ENCODE measurements at places on chromosomes 2 and 18.

GRCh38 chr2:197278799-197279763, 31.5 kb downstream of the ANKRD44 start:
- DNase-seq: no peak

DNA sequence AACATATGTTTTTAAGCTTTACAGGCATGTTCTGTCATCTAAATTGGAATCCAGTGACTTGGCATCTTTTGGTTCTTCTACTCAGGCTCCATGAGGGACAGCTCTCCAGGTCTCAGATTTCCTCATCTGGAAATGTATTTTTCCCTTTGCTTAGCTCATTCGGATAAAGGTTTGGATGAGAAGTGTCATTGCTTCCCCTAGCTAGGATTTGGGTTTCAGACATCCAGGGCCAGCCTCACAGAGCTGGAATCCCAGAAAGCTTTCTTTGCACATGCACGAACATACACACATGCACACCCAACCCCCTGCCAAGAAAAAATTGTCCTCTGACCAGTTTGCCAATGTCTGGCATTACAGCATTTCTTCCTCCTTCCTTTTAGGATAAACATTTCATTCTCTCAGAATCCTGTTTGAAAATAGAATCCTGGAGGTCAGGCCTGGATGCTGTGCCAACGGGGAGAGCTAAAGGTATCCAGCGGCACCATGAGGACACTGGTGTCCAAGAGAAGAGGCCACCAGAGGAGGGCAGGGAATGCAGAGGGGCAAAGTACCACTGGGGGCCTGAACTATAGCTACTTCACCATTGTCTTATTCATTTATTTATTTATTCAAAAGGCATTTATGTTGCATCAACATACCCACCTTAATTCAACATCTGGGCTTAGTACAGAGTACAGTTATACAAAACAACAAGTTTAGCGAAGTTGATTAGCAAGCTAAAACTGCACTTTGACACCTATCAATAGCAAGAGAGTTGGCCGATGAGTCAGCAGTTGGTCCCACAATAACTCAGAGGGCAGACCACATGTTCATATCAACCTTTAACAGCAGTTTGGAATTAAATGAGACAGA, 97.9 kb upstream of the ATL2 start:
- no peak for DNase-seq

GRCh38 chr2:153106802-153107477, 371.6 kb downstream of the RPRM start:
- no peak for DNase-seq

GRCh38 chr2:171316220-171316619, 117.6 kb downstream of the METTL8 start:
- DNase-seq: no peak

- no peak for DNase-seq
Measured at GRCh38 chr2:42819160-42819559, 26.8 kb upstream of the HAAO start.

- no peak for DNase-seq
Measured at GRCh38 chr2:135963841-135964240, 21.6 kb downstream of the DARS1 start.

DNA sequence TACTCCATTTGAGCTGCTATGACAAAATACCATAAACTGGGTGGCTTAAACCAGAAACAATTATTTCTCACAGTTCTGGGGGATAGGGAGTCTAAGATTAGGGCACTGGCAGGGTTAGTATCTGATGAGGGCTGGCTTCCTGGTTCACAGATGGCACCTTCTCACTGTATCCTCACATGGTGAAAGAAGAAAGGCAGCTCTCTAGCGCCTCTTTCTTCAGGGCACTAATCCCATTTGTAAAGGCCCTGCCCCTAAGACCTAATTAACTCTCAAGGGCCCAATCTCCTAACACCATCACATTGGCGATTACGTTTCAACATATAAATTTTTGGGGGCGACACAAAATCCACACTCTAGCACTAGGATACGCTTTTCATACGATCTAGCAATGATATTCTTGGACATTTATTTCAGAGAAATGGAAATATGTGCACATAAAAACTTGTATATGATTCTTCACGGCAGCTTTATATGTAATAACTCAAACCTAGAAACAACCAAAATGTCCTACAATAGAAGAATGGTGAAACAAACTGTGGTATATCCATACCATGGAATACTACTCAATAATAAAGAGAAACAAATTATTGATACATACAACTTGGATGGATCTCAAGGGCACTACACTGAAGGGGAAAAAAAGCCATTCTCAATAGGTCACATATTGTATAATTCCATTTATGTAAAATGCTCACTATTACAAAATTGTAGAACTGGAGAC, 111.0 kb downstream of the BCL2L11 start:
- DNase-seq: peak; percentile 10

GRCh38 chr18:58051765-58052460, 7.9 kb downstream of the NEDD4L start:
- peak; percentile 24 for DNase-seq

GRCh38 chr2:74975016-74975415, 16.6 kb downstream of the POLE4 start:
- peak; percentile 69 for DNase-seq

- peak; percentile 39 for DNase-seq
Measured at GRCh38 chr18:32438173-32438572, 32.5 kb downstream of the GAREM1 start.

DNA sequence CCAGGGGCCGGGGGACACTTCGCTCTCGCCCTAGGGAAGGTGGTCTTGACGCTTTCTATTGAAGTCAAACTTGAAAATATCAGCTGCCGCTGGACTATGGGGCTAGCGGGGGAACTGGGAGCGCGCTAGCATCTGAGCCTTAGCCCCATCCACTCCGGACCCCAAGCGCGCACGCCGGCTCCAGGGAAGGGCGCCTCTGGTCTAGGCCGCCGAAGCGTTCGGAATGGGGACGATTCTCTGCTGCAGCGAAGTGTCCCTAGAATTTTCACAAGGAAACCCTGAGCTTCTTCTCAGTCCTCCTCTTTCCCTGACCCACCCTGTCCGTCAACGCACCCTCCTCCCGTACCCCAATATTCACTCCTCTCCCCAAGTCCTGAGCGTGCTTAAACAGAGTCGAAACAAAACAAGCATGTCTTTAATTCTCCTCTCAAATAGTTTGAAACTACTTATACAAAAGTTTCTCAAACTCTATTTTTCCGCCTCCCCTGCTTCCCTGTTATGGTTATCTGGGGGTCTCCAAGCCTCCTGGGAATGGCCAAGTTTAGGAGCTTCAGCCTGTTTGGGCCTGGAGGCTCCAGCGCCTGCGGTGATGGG, 5.0 kb downstream of the RAX start:
- no peak for DNase-seq

DNA sequence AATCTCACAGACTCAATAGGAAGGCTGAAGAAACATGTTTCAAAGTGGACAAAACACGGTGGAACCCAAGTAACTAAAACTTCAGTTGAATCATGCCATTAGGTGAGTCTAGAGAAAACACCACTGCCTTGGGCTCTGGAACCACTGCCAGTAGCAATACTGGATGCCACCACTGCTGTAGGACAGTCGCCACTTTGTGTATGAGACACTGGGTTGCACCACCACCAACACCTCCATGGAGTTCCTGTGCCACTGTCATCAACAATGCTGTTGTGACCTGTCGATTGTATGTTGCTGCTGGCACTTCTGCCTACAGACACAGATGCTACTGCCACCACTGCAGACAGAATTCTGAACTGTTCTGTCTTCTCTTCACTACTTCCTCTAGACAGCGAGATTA, 686.7 kb downstream of the METTL4 start:
- DNase-seq: no peak

GRCh38 chr18:53937037-53937436, 287.4 kb downstream of the MBD2 start:
- DNase-seq: no peak

DNA sequence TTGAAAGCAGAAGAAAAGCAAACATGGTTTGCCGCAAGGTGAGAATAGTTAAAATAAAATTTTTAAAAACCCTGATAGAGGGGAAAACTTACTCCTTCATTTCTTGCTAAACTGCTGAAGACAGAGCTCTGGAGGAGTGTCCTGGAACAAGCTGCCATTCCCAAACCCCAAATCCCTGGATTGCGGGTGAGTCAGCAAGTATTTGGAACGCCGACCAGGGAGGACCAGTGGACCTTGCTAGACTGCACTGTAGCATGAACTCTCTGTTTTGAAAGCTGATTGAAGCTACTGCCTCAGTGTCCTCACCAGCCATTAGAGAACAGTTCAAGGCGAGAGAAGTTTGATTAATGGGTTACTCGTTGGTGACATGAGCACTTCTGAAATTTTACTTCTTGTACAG, 99.4 kb upstream of the RASGRP3 start:
- no peak for DNase-seq

DNA sequence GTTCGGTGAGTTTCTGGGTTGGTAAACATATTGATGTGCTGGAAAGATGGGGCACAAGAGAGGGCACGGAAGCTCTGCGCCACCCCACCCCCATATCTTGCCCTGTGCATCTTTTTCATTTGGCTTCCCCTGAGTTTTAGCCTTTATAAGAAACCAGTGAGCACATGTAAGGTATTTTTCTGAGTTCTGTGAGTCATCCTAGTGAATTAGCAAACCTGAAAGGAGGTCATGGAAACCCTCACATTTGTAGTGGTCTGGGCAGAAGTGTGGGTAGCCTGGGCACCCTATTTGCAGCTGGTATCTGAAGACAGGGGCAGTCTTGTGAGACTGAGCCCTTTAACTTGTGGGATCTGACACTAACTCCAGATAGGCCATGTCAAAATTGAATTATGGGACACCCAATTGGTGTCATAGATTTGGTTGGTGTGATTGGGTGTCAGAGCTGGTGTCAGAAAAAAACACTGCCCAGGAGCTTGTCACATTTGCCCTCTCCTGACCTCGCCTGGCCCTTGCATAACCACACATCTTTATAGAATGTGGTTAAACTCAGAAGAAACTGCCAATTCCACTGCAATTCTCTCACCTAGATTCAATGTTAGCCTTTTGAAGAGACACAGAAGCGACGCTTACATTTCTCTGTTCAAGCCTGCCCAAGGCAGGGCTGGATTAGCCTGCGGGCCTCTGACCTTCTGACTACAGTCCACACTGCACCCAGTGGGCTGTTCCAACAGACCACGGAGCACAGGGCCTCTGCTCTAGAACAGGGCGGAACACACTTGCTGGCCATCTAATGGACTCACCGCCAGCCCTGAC, 12.0 kb upstream of the GALM start:
- DNase-seq: no peak

GRCh38 chr2:239203443-239204135, 197.2 kb downstream of the HDAC4 start:
- no peak for DNase-seq

GRCh38 chr2:9103663-9104277, 100.3 kb upstream of the MBOAT2 start:
- DNase-seq: no peak

DNA sequence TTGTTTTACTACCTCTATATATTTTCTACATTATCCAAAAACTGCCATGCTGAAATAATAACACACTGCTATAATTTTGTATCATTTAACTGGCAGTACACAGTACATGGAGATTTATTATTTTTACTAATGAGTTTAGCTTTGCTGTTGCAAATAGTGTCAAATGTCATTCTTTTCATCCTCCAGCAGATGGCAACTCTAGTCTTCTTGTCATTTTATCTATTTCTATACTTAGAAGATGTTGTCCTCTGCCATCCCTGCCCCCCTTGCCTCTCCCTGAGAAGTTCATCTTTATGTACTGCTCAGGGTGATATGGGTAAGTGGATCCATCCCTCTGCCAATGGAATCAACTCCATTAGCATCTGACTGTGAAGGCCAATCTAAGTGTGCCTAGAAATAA, 21.7 kb upstream of the LRRTM1 start:
- peak; percentile 83 for DNase-seq

DNA sequence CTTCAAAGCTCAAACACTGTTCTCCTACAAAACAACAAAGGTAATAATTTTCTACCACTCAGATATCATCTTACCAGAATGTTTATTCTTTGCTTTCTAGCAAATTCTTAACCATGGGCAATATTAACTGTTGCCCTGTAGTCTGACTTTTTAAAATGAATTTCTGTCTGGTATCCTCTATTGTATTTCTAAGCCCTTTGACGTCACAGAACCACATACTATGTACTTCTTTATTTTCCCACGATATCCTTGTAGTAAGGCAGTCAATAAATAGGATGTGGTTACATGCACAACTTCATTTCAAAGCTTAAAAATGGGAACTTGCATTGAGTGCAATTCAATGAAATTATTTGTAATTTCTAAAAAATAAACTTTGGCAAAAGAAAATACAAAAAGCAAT, 58.7 kb downstream of the THADA start:
- DNase-seq: no peak

DNA sequence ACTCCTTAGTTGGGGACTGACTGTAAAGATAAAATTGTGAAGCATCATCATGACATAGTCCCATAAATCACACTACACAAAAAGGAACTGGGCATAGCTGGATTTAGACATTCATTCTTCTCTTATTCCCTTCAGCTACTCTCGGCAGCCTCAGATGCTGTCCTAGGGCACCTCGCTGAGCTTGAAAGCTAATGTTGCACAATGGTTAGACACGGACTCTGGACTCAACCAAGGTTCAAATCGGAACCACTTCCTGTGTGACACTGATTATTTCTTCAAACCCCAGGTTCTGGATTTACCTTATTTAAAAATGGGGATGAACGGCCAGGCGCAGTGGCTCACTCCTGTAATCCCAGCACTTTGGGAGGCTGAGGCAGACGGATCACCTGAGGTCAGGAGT, 89.8 kb downstream of the CCBE1 start:
- DNase-seq: no peak

GRCh38 chr2:28661589-28662001, 90.0 kb upstream of the PPP1CB start:
- DNase-seq: no peak

DNA sequence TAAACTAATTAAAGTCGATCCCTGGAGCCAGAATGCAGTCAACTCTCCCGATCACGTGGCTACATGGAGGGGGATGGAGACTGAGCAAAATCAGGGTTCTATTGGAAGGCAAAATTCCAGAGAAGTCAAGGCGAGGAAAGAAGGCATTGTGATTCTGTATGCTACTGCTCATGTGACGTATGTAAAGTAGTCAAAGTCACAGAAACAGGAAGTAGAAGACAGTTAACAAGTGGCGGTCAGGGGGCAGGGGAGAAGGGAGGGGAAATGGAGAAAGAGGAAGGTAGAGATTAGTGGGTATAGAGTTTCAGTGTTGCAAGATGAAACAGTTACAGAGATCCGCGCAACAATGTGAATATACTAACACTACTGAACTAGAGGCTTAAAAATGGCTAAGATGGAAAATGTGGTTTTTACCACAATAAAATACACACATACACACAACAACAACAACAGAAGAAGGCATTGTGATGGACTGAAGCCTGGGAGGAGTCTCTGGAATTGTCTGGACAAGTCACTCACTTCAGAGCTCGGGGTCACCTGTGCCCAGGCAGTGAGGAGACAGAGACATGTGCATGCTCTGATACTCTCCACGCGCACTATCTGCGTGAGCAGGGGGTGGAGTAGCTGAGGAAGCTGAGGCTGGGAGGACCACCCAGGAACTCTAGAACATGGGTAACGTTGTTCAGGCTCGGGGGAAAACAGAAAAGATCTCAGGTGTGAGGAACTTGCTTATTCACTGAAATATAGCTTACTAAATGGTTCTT, 89.9 kb upstream of the CDCA7 start:
- no peak for DNase-seq

- no peak for DNase-seq
Measured at GRCh38 chr2:69689466-69689865, 45.9 kb upstream of the AAK1 start.

- no peak for DNase-seq
Measured at GRCh38 chr2:224041554-224041953, 2.5 kb upstream of the SERPINE2 start.

- no peak for DNase-seq
Measured at GRCh38 chr18:76568731-76569130, 73.7 kb upstream of the ZNF516 start.
